ENCODE measurements at places on chromosomes 13 and 19.

GRCh38 chr19:38644719-38645118 is 2.7 kb upstream of the ACTN4 start:
- H3K27me3 ChIP-seq: no peaks in the 10 kb centered on the region
- H3K27ac ChIP-seq: no peak overlapping the region
- no peak for DNase-seq
- H3K4me3 ChIP-seq: no peak overlapping the region
- H3K36me3 ChIP-seq: no peaks in the 10 kb centered on the region
- peaks cover 7% of the 10 kb centered on the region for H3K4me1 ChIP-seq

DNA sequence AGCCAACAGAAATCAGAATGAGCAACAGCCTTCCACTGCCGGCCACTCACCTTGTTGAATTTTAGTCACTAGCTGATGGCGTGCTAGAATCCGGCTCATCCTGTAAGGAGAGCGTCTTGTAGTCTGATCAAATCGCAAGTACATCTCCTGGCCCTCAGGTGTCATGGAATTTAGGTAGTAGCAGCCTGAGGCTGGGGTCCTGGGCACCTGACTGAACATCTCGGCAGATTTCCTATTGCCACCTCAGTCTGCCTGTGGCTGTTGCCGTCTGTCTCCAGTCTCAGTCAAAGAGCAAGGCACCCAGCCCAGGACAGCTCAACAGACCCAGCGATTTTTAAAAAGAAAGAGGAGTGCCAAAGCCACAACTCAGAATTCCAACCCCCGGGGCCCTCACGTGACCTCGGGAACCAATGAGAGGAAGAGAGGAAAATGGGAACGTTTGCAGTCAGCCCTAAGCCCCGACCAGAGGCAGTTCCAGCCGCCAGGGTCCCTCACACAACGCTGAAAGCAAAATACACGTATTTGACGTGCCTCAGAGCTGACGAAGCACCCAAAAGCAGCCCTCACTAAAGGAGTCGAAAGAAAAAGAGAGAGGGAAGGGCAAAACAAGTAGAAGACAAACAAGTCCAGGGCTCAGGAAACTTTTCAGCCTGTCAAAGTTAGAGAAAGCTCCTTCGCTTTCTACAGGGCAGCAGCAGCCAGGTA is at the start of gene STARD13:
TSS of gene STARD13 (minus strand) at position 336 of the 705 bp plus-strand sequence. CDS start at position 219, 117 bp downstream.
- H3K36me3 ChIP-seq: no peaks in the 10 kb centered on the region
- DNase-seq: peak; percentile 98
- H3K4me3 ChIP-seq: peak within 1 kb of the TSS; percentile 94
- H3K4me1 ChIP-seq: peaks cover 26% of the 10 kb centered on the region
- H3K27me3 ChIP-seq: no peaks in the 10 kb centered on the region
- H3K27ac ChIP-seq: peak within 1 kb of the TSS; percentile 97

DNA sequence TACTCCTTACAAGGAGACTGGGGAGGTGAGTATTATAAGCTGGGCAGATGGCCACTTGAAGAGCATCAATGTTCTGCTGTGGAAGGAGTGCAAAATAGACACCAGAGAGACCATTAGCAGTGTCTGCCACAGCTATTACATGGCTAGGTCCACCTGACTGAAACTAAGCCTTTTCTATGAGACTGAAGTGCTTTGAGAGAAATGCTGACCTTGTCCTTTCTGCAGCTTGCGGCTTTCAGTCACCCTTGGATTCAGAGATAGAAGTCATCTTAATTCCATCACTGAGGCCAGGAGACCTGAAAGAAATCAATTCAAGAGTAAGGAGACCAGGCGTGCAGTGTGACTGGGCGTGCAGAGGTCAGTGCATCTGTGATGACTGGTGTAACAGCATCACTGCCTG is 1.3 kb upstream of the ZFP28 start:
- H3K27ac ChIP-seq: no peak overlapping the region
- no peak for DNase-seq
- H3K27me3 ChIP-seq: no peaks in the 10 kb centered on the region
- H3K36me3 ChIP-seq: peaks cover 27% of the 10 kb centered on the region

- no peak overlapping the region for H3K4me3 ChIP-seq
- no peaks in the 10 kb centered on the region for H3K36me3 ChIP-seq
- H3K4me1 ChIP-seq: peaks cover 6% of the 10 kb centered on the region
- DNase-seq: no peak
- H3K27ac ChIP-seq: peak overlapping the region; percentile 69
Measured at GRCh38 chr13:32116210-32116609, 84.6 kb downstream of the FRY start.

DNA sequence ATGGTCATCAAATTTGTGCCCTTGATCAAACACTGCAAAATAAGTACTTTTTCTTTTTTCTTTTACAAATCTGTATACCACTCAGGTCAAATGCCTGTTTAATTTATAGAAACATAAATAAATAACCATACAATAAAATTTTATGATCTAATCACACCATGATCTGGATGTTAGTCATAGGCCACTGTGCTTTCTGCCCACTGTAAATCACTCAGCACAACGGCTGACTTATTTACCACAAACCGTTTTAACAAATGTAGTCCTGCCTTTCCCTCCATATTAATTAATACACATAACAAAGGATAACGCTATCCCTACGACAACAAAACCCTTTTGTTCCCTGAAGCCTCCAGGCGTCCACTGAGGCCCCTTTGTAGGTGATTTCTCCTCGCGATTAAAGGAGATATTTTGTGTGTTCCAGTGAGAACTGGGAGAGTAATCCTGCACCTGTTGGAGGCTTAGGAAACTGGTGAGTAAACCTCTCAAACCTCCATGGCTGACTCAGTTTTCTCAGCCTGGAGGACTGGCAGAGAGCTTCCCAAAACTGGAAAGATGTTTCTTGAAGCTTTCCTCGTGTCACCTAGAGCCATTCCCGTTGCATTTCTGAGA is 477.1 kb upstream of the SGCG start:
- DNase-seq: no peak
- H3K36me3 ChIP-seq: no peaks in the 10 kb centered on the region
- no peak overlapping the region for H3K27ac ChIP-seq

- no peaks in the 10 kb centered on the region for H3K27me3 ChIP-seq
- H3K4me1 ChIP-seq: no peaks in the 10 kb centered on the region
- no peak overlapping the region for H3K27ac ChIP-seq
- H3K36me3 ChIP-seq: no peaks in the 10 kb centered on the region
Measured at GRCh38 chr13:36352350-36352749, 6.2 kb upstream of the SPART start.

DNA sequence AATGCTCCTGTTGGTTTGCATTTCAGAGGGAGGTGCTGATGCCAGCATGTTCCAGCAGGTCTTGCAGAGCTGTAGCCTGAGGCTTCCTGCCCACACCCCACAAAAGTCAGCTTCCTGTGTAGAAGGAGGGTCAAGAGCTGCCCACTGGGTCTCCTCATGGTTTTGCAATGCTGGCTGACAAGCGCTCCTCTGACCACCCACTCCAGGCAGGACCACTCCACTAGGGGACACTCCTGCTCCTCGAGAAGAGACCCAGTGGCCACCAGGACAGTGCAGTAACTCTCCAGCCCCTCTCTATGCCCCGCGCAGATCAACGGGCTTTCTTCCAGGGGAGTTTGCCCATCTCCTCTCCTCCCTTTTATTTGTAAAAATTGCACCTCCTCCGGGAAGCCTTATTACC is 72.9 kb upstream of the UQCRFS1 start:
- H3K4me1 ChIP-seq: no peaks in the 10 kb centered on the region
- H3K27ac ChIP-seq: no peak overlapping the region
- no peak overlapping the region for H3K4me3 ChIP-seq
- no peaks in the 10 kb centered on the region for H3K36me3 ChIP-seq
- H3K27me3 ChIP-seq: no peaks in the 10 kb centered on the region
- no peak for DNase-seq

- DNase-seq: no peak
- H3K4me1 ChIP-seq: no peaks in the 10 kb centered on the region
- no peaks in the 10 kb centered on the region for H3K36me3 ChIP-seq
- H3K27ac ChIP-seq: no peak overlapping the region
- H3K27me3 ChIP-seq: no peaks in the 10 kb centered on the region
Measured at GRCh38 chr13:63449550-63449949, 2033.9 kb upstream of the PCDH20 start.

- H3K27ac ChIP-seq: no peak overlapping the region
- H3K4me1 ChIP-seq: no peaks in the 10 kb centered on the region
- H3K27me3 ChIP-seq: no peaks in the 10 kb centered on the region
- H3K36me3 ChIP-seq: no peaks in the 10 kb centered on the region
- H3K4me3 ChIP-seq: no peak overlapping the region
Measured at GRCh38 chr13:51154029-51154555, 43.0 kb upstream of the C13orf42 start.

GRCh38 chr13:103373916-103374315 is 307.7 kb upstream of the SLC10A2 start:
- no peaks in the 10 kb centered on the region for H3K27me3 ChIP-seq
- no peak overlapping the region for H3K4me3 ChIP-seq
- no peak overlapping the region for H3K27ac ChIP-seq
- no peak for DNase-seq
- no peaks in the 10 kb centered on the region for H3K36me3 ChIP-seq
- no peaks in the 10 kb centered on the region for H3K4me1 ChIP-seq

DNA sequence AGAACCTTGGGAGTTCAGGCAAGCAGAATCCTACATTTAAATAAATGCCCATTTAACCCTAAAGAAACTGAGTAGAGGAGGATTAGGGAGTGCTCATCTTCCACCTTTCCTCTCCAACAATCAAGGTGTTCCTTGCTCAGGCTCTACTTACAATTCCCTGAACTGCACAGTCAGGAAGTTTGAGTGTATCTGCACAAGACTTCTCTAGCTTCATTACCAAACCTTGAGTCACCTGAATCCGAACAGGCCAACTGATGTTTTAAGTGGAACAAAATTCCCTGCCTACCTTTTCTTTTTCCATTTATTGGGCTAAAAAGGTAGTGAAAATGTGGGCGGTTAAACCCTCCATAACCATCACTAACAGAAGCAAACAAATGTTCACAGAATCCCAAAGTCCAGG is 78.3 kb downstream of the FOXO1 start:
- H3K36me3 ChIP-seq: no peaks in the 10 kb centered on the region
- H3K27me3 ChIP-seq: no peaks in the 10 kb centered on the region
- no peak overlapping the region for H3K4me3 ChIP-seq
- peak overlapping the region; percentile 68 for H3K27ac ChIP-seq
- H3K4me1 ChIP-seq: peaks cover 15% of the 10 kb centered on the region

DNA sequence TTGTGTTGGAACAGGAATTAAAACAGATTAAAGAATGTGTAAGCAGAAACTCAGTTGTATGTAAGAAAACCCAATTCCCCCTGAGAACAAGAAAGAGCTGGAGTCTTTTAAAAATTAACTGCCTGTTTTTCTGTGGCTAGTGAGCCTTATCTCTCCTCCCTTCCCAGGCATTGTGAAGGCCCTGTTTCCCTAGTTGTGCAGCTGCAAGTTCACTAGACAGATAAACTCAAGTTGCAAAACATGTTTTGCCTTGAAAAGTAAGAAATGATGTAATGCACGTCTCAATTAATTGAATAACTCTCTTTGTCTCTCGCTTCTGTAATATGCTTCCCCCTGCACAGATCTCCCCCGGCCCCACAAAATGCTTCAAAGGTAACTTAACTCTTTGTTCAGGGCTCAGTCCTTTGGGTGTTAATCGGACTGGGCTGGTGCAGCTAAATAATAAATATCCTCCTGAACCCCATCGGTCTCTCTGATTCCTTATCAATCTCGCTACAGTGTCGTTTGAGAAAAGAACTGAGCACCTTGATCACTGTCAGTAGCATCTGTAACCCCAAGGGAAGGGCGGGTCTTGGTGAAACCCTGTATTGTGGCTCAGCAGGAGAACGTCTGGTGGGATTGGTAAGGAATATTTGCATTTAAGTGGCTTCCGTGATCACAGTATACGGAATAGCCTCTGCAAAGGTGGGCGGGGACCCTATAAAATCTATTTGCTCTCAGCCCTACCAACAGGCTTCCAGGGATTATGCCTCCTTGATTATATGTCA is 1.6 kb upstream of the ZNF556 start:
- no peaks in the 10 kb centered on the region for H3K4me1 ChIP-seq
- DNase-seq: no peak
- no peaks in the 10 kb centered on the region for H3K27me3 ChIP-seq
- no peak overlapping the region for H3K27ac ChIP-seq

DNA sequence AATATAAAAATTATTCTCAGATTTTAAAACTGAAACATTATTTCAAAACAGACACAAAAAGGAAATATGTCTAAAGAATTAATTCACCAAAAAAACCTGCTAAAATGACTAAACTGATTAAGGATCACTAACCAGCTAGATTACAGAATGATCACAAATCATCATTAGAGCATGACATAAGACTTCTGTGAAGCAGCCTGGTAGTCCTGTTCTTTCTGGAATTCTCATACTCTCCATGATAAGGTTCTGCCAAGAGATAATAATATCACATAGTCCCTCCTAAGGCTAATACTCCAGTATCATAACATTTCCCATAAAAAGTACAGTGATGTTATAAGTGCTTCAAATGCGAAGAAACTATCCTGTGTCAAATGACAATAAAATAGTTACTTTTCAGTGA is 1814.9 kb downstream of the SLITRK5 start:
- no peaks in the 10 kb centered on the region for H3K4me1 ChIP-seq
- H3K36me3 ChIP-seq: no peaks in the 10 kb centered on the region
- H3K27me3 ChIP-seq: no peaks in the 10 kb centered on the region
- no peak overlapping the region for H3K4me3 ChIP-seq

DNA sequence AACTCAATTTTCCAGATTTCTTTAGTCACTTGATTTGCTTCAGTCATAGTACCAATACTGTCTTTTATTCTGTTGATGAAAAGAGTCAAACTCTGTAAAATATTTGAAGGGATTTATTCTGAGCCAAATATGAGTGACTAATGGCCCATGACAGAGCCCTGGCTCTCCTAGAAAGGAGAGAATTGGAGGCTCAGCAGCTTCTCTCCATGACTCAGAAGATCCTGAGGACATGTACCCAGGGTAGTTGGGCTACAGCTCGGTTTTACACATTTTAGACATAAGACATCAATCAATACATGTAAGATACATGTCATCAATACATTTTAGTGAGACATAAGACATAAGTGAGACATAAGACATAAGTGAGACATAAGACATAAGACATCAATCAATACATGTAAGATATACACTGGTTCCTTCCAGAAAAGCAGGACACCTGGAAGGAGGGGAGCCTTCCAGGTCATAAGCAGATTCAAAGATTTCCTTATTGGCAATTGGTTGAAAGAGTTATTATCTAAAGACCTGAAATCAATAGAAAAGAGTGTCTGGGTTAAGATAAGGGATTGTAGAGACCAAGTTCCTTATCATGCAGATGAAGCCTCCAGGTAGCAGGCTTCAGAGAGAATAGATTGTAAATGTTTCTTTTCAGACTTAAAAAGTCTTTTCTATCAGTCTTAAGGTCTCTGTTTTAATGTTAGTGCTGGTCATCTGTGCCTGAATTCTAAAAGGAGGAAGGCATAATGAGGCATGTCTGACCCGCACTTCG is 179.8 kb upstream of the RFC3 start:
- H3K27me3 ChIP-seq: no peaks in the 10 kb centered on the region
- no peak overlapping the region for H3K27ac ChIP-seq
- H3K36me3 ChIP-seq: no peaks in the 10 kb centered on the region
- H3K4me1 ChIP-seq: no peaks in the 10 kb centered on the region
- H3K4me3 ChIP-seq: no peak overlapping the region

DNA sequence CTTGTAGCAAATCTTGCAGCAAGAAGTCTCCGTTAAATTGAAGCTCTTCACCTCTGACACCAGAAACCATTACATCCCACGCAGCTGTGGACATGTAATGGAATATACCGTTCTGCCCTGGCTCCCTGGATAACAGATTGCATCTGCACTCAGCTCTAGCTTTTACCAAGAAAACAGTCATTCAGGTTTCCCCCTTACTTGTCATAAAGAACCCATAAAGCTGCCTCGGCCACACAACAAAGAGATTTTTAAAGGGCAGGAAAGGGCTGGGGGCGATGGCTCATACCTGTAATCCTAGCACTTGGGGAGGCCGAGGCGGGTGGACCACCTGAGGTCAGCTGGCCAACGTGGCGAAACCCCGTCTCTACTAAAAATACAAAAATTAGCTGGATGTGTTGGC is 127.6 kb upstream of the RFC3 start:
- no peaks in the 10 kb centered on the region for H3K4me1 ChIP-seq
- DNase-seq: no peak
- H3K36me3 ChIP-seq: no peaks in the 10 kb centered on the region
- H3K27me3 ChIP-seq: no peaks in the 10 kb centered on the region
- no peak overlapping the region for H3K27ac ChIP-seq
- H3K4me3 ChIP-seq: no peak overlapping the region

Measured in ascending aorta (tissue), 2 donors.